Astrocyte of the spinal cord (primary cell): ENCODE measurements at places on chromosomes 4 and X.

DNA sequence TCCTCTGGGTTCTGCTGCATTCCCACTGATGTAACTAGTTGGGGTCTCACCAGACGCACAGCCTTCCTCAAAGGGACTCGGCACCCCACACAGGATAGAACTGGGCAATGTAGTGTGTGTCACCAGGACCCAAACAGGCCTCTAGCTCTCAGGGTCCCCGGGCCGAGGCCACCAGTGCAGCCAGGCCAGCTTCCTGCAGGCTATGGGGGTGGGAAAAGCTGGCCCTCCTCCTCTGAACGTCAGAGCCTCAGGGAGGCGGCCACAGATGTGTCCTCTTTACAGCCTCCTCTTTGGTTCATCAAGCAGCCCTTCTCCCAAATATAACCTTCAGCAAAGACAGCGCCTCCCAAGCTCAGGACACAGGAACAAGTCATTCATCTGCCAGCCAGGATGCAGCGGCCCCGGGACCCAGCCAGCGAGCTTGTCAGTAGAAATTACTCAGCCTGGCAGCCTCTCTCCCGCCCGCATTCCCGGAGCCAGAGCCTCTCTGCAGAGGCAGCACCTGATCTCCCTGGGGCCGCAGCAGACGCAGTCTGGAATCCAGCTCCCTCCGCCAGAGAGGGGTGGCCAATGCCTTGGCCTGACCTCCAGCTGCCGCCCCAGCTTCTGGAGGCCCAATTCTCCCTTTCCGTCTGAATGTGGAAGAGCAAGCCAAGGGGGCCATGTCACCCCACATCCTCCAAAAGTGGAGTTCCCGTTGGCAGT lies 288.5 kb downstream of the FBXW7 start:
- DNase-seq, result no peak

DNA sequence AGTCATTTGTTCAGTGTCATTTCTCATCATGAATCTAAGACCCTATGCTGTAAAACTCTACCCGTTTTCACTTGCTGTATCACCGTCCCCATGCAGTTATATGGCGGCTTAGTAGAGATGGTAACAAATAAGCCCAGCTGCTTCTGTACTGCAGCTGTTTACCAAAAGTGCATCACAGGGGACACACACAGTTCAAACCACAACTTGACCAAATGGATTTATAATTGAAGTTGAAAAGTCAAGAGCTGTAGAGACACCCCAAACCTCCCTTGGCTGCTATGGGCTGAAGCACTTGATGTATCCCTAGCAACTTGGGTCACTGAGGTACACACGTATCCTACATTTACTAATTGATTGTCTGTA lies 219.0 kb upstream of the FGF13 start:
- DNase-seq, result no peak

DNA sequence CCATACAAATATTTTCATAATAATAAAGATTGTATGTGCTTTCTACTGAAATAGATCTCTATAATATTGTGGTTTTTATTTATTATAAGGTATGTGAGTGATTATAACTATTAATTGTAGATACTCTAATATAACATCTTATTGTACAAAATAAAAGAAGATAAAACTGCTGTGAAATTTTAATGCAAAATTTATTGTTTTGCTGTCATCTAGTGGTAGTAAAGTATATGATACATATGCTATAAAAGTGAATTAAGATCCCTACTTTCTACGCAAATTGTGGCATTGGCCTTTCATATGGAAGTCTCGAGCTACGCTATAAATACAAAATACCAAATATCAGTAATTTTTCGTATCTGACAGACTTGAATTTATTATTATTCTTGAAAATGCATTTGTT lies 19.3 kb downstream of the YIPF7 start:
- DNase-seq, result no peak

DNA sequence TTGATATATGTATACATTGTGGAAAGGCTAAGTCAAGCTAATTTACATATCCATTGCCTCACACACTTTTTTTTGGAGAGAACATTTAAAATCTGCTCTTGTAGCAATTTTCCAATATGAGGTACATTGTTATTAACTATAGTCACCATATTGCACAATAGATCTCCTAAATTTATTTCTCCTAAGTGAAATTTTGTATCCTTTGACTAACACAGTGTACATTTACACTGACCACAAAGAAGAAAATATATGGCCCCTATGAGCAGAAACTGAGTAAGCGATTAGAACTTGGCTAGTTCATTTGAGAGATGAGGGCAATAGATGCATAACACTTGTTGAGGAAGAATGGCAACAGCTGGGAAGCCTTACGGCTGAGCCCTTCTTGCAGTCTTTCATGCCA lies 20.3 kb upstream of the GUCY1B1 start:
- DNase-seq, result peak; percentile 53

DNA sequence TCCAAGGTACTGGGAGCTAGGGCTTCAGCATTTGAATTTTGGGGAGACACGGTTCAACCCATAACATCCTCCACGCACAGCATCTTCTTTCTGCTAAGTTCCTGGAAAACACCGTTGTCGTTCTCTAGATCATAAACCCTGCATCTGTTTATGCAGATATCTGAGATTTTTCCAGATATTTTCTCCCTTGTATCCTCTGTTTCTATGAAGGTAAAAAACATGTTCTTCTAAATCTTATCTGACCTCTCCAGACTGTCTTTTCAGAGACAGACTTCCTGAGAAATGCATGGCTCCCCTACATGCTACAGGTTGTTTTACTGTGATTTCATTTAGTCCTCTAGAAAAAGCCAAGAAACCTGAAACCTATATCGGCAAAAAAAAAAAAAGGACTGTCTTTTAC lies 152.3 kb upstream of the KLF3 start:
- DNase-seq, result no peak

- no peak for DNase-seq
These were observed 803.9 kb downstream of the C4orf33 start for GRCh38 chr4:129899849-129900248.

DNA sequence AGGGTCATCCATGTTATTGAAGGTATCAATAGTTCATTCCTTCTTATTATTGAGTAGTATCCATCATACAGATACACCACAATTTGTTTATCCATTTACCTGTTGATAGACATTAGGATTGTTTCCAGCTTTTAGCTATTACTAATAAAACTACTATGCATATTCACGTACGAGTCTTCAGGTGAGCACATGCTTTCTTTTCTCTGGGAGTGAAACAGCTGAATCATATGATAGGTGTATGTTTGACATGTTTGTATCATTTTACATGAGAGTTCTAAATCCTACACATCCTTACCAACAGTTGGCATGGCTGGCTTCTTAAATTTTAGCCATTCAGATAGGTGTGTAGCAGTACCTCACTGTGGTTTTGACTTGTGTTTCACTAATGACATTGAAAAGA lies 556.6 kb upstream of the DIPK2B start:
- DNase-seq, result no peak

DNA sequence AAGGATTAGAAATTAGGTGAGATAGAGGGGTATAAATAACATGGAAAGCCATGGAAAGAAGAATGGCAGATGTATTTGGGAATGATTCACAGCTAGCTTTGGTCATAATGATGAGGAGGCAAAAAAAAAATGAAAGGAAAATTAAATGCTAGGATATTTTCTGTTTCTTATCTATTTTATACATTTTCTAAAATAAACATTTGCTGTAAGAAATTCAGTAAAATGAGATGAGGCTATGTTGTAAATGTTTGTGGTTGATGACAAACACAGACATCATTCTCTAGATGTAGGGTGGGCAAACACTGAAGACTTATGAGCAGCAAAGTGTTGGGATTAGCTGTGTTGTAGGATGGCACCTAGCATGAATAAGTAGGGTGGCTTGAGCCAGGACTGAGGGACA lies 407.1 kb downstream of the IL15 start:
- DNase-seq, result peak; percentile 41

DNA sequence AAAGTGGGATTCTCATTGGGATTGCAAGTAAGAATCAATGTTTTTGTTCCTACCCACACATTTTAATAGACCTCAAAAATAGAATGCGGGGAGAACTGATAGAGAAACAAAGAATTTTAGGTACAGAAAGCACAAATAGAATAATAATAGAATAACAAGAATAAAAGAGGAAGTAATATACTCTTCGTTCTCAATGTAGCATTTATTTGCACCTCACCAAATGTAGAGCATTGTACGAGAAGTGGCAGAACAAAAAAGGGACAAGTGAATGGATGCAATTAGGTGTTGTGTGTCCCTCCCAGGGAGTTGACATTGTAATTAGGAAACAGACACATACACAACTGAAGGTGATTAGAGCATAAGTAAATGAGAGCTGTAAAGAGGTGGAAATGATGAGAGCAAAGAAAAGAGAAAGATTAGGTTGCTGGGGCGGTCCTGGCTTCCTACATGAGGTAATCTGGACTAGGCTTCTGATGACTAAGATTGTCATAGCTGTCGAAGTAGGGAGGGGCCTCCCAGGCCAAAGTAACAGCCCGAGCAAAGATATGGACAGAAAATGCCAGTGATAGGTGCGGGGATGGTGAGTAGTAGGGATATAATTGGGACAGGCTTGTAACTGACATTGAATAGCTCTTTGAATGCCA lies 10.4 kb downstream of the RAB9A start:
- DNase-seq, result no peak

GRCh38 chr4:32985256-32985655 lies 2265.1 kb downstream of the PCDH7 start:
- peak; percentile 62 for DNase-seq

GRCh38 chr4:180827232-180828009 lies 1415.8 kb upstream of the TENM3 start:
- peak; percentile 43 for DNase-seq

DNA sequence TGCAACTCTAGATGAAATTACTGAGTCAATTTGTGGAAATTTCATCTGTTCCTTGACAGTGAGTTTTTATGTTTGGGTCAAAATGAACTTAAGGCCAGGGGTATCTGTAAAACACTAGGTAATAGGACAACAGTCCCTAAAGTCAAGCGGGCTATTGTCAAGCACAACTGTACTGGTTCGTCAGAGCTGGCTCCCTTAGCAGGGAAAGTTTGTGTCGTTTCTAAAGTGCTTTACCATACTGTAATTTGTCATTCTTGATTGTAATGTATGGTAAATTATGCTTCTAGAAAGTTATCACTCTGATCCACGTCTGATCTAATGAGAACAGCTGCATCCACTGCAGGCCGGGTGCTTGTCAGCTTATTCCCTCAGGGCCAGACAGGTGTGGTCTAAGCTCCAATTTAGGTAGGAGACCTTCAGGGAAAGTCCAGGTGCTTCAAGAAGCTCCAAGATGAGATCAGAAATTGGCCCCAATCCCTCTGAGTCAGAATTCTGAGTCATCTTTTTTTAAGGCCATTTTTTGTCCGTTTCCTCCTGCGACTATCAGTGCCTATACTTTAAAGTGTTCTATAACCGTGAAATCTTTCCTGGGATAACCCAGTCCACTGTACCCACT lies 92.2 kb downstream of the PALLD start:
- DNase-seq, result peak; percentile 91

GRCh38 chrX:6299724-6300123 lies 71.1 kb upstream of the NLGN4X start:
- no peak for DNase-seq

GRCh38 chr4:15654593-15655222 lies 449 bp downstream of the FBXL5 start:
- peak; percentile 46 for DNase-seq

DNA sequence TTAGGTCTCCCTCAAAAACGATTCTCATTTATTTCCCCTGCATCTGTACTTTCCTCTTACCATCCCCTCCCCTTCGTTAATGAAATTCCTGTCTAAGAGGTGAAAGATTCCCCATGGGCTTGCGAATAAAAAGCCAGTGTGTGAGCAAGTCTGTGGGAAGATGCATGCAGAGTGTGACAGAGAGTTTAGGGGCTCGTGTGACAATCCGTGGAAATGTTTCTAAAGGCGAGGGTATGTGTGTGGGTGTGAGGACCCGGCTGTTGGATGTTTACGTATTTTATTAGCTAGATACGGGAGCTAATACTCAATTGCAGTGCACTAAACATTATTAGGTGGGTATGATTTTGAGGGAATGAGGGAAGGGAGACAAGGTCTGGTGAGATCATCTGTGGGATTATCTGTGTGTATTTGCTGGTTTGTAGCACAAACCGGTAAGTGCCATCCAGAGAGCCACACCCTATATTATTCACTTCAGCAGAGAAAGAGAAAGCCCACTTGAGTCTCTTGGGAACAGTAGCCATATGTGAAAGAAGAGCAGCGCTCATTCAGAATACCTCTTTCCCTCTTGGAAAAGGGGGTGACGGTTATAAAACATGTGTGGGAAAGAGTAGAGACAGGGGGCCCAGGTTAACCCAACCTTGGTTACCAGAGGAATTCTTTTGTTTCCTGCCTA lies 893 bp upstream of the HOPX start:
- DNase-seq, result no peak

DNA sequence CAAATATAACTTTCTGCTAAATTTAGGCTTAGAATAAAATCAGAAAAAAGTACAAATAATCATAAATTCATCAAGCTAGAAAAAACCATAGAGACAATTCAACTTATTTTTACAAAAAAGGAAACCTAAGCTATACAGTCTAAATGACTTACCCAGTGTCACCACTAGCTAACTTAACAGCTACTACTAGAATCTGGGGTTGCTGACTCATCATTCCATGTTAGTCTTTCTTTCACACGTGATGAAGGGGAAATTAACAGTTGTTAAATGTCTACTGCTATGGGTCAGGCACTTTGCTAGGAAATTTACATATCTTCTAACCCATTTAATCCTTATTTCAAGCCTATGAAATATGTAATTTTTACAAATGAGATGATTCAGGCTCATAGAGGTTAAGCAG lies 349.3 kb upstream of the GALNT7 start:
- no peak for DNase-seq

DNA sequence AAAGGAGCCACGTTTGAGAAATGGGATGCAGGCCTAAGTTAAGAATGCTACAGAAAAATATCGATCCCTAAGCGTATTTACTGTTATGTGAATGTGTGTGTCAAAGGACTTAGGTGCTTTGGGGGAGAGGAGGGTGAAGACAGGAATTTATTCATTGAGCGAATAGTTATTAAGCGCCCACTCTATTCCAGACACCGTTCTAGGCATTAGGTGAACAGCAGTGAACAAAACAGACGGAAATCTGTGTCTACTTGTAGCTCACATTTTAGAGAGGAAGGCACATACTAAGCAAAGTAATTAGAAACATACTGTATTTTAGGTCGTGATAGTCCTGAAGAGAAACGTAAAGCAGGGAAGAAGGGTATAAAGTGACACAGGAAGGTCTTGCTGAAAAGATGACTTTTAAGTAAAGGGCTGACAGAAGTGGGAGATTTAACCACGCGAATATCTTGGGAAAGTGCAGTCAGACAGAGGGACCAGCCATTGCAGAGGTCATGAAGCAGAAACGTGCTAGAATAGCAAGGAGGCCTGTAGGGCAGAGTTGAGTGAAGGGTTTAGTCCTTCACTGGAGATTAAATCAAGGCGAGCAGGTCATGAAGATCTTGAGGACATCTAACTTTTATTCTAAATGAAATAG lies 541 bp downstream of the AIMP1 start:
- DNase-seq, result no peak

GRCh38 chr4:121706595-121707021 lies 9.8 kb upstream of the ANXA5 start:
- DNase-seq, result peak; percentile 83

GRCh38 chr4:82508806-82509428 lies 52.9 kb downstream of the TMEM150C start:
- no peak for DNase-seq
